ENCODE measurements at places on chromosomes 12 and 14.

GRCh38 chr12:89307474-89308253 is 44.6 kb downstream of the DUSP6 start:
- no peak for DNase-seq

- DNase-seq: peak; percentile 25
These were observed 5.1 kb upstream of the NUMB start for GRCh38 chr14:73463411-73463810.

- no peak for DNase-seq
These were observed 483.5 kb downstream of the ATP23 start for GRCh38 chr12:58424735-58425392.

DNA sequence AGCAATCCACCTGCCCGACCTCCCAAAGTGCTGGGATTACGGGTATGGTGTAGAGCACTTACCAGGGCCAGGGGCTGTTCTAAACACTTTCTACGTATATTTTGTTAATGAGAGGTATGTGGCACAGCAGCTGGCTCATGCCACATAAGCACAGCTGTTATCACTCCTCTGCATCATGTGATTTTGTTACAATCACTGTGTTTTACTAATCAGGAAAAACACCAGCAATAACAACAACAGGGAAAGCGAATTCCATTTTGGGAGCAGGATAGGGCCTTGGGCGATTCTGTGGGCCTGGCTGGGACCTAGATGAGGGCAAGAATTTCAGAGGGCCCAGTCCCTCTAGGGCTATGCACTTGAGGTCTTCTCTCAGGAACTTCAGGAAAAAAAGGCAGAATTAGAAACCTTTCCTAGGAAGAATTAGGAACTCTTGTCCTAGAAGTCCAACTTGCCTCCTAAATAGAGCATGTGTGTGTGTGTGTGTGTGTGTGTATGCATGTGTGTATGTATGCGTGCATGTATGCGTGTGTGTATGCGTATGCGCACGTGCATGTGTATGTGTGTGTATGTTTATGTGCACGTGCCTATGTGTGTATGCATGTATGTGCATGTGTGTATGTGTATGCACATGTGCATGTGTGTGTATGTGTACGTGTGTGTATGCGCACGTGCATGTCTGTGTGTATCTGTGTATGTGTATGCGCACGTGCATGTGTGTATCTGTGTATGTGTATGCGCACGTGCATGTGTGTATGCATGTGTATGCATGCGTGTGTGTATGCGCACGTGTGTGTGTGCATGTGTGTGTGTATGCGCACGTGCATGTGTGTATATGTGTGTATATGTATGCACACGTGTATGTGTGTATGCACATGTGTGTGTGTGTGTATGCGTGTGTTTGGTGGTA is 41.8 kb upstream of the CORO1C start:
- DNase-seq: no peak

DNA sequence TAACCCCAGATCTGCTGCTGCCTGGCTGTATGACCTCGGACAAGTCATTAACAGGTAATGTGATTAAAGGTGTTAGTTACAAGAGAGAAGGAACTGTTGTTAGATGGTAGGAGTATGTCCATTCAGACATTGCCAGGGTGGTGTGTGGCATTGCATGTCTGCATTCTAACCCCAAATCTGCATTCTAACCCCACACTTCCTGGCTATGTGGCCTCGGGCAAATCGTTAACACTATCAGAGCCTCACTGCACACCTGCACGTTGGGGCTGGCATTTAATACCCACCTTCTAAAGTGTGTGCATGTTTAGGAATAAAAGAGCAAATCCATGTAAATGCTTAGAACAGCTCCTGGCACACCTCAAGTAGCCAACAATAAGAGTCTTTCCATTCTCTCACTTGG is 46.4 kb downstream of the CHST11 start:
- DNase-seq: no peak

DNA sequence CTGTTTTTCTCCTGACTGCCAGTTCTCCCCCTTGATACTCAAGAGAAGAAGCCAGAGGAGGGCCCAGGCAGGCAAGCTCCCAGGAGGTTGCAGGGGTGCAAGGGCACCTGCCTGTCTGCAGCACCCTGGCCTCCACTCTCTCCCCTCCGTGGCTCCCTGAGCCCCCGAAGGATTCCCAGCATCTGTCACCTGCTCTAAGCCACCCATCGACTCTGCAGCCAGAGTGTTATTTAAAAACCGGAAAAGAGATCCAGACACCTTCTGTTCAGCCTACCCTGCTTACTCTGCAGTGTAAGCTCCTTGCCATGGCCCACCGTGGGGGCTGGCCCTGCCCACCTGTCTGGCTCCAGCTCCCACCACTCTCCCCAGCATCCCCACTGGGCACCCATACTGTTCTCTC is 121.4 kb downstream of the KSR2 start:
- no peak for DNase-seq

- no peak for DNase-seq
These were observed 133.1 kb downstream of the TMEM30B start for GRCh38 chr14:61147831-61148549.

DNA sequence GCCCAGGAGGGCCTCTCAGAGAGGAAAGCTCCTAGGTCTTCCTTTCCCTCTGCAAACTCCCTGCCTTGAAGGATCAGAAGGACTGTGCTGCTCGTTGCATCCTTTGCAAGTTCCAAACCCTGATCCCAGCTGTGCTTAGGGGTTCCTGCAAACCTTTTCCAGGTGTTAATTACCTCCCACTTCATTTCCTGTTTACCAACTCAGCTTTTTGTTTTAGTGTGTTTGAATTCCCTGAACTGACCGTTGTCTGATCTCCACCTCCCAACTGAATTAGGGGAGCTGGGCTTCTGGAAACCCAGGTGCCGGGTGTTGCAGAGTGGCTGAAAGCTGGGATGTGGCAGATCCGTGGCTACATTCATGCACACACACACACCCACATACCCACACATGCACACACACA is 20.6 kb upstream of the BDKRB1 start:
- DNase-seq: no peak

- no peak for DNase-seq
These were observed 3.6 kb upstream of the FOS start for GRCh38 chr14:75274899-75275569.

GRCh38 chr12:54526812-54527630 is 22.4 kb upstream of the PDE1B start:
- peak; percentile 51 for DNase-seq

DNA sequence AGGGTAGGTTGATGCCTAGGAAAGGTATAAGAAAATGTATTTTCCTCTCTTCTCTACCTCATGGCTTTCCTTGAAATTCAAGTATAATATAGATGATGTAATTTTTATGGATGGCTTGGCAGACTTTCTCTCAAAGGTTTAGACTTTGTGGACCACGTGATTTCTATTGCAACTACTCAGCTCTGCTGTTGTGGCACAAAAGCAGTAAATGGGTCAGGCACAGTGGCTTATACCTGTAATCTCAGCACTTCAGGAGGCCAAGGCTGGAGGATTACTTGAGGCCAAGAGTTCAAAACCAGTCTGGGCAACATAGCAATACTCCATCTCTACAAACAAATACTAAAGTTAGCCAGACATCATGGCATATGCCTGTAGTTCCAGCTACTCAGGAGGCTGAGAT is 22.0 kb downstream of the SRP54 start:
- no peak for DNase-seq

DNA sequence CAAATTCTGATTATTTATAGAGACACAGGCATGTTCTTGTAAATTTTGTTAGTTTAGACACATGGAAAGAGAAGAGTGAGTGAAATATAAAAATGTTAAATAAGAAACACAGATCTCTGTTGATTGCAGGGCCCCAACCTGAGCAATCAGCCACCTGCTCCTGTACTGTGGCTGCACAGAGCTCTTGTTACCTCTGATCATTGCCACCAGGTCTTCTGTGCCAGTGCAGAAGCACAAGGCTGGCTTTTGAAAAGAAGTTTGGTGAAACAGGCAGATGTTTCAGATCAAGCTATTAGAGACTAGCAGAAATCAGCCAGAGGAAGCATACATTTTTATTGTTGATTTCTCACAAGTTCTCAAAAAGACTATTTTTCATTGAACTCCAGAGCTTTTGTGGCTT is 434.1 kb upstream of the OR4E1 start:
- DNase-seq: no peak

GRCh38 chr12:107441665-107442300 is 243.8 kb upstream of the PWP1 start:
- DNase-seq: no peak

- DNase-seq: no peak
These were observed 2.0 kb downstream of the ESR2 start for GRCh38 chr14:64292197-64292596.

GRCh38 chr14:72613231-72613974 is 280.5 kb downstream of the DPF3 start:
- DNase-seq: no peak

DNA sequence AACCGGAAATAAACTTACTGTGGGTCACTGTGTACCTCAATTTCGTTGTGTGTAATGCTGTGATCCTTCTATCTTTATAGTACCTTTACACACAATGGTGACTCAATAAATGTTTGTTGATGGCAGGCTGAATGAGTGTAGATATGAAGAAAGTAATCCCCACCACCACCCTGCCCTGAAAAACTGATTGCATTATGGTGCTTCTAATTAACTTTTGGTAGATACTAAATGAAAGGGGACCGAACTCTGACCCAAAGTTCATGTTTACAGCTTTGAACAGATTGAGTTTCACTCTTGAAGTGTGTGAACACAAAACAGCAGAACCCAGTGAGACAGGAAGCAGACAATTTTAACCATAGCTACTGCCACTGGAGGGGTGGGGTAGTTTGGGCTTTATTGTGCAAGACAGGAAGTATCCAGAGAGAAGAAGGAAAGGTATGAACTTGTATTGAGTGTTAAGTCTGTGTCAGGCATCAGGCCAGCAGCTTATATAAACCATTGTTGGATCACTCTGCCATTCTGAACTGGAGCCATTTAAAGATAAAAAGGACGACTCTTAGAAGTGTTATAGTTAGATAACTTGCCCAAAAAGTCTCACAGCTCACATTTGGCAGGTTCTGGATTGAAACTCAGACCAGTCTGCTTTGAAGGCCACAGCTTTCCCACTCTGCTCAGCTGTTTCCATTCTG is 197.0 kb upstream of the AMIGO2 start:
- no peak for DNase-seq

GRCh38 chr12:108895220-108895802 is 15.4 kb downstream of the DAO start:
- DNase-seq: no peak

DNA sequence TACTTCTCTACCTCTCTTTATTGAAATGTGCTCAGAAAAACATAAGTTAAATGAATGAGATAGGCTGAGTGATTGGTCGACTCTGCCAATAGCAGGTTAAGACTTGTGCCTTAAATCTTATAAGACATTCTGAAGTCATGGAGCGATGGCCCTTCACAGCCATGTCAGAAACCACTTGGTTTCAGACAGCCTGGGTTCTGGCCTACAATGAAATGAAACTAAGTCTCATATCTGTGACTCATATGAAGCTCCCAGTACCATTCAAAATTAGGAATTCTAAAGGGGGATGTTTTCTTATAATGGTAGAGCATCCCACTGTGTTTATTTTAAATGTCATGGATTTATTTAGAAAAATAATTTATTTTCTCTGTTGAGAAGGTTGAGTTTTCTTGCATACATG is 42.6 kb downstream of the PLXNC1 start:
- no peak for DNase-seq

DNA sequence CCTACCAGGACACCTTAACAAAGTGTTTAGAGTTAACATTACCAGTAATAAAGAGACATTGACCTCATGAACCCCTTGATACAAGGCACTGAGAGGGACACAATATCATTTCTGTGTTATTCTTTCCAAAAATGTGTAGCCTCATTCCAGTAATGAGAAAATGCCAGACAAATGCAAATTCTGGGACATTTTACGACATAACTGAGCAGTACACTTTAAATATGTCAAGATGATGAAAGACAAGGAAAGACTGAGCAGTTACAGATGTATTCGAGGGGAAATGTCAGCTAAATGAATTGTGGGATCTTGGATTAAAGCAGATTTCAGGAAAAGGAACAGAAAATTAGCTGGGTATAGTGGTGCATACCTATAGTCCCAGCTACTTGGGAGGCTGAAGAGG is 255.6 kb downstream of the ERC1 start:
- no peak for DNase-seq

GRCh38 chr12:6062757-6063735 is 61.4 kb downstream of the VWF start:
- peak; percentile 48 for DNase-seq

DNA sequence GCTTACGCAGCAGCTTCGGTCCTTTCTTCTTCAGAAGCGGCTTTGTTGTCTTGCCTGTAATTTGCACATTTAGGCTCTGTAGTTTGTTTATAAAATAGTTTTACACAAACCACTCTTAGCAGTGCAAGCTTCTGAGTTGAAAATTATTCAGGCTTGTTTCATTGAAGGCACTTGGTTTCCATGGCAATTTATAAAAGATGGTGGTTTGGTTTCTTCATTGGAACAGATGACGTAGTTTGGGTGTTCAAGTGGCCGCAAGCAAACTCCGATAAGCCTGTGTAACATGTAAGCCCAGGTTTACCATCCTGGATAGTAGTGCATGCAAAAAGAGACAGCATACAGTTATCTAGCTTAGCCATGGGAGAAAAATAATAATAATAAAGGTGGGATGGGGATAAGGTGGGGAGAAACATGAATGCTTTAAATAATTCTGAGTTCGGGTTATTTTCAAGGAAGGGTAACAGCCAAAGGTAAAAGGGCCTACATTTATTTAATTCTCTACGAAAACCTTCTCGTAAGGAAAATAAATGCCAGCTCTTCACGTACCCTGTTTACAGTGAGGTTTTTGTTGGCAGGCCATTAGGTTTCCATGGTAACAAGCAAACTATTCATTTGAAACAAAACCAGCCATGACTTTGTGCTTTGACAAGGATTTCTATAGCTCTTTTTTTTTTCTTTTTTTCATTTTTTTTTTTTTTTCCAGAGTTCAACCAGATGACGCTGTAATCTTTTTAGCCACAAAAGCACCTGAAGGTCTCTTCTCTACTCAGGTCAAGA is 189.6 kb upstream of the RPL10L start:
- peak; percentile 1 for DNase-seq

GRCh38 chr14:78029601-78030372 is 140.4 kb upstream of the NRXN3 start:
- DNase-seq: no peak

- peak; percentile 6 for DNase-seq
These were observed 70.7 kb downstream of the NOVA1 start for GRCh38 chr14:26527095-26527494.

DNA sequence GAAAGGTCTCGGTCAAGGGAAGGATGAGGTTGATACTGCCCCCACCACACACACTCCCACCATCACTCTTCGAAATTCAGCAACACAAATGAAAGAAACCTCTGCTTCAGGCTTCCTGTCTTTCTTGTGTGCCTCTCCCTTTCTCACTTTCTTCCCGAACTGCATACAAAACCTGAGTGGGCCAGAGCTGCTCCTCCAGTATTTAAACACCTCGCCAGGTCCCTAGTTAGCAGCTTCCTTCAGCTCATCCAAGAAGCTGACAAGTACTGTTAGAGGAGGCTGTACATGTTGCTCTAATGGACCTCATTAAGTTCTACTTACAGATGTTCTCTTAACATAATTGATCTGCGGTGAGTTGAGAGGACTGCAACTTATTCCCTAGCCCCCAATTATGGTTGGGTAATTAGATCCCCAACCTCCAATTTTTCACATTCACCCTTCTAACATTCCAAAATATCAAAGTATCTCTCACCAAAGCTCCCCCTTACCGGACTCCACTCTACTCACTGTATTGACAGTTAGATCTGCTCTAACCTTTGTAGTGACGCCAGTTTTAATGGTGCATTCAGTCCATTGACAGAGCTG is 4.1 kb upstream of the LMO3 start:
- DNase-seq: no peak

Data from Caki2 (cell line).